ENCODE measurements at places on chromosomes 3 and 15.

DNA sequence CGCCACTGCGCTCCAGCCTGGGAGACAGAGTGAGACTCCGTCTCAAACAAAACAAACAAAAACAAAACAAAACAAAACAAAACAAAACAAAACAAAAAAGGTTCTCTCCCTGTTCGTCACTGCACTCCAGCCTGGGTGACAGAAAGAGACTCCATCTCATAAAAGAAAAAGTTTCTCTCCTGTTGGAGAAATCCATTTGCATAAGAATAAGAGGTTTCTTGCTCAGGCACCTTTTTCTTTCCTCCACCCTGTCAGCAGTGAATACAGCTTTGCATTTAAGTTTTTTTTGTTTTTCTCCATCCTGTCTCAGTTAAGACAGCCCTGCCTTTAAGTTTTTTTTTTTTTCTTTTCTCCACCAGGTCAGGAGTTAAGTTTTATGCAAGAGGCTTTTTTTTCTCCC lies 109.5 kb downstream of the DPH6 start:
- DNase-seq, result no peak

GRCh38 chr3:7506606-7507180 lies 645.8 kb downstream of the GRM7 start:
- DNase-seq, result no peak

- no peak for DNase-seq
Measured at GRCh38 chr3:100185847-100186246, 71.5 kb upstream of the FILIP1L start.

DNA sequence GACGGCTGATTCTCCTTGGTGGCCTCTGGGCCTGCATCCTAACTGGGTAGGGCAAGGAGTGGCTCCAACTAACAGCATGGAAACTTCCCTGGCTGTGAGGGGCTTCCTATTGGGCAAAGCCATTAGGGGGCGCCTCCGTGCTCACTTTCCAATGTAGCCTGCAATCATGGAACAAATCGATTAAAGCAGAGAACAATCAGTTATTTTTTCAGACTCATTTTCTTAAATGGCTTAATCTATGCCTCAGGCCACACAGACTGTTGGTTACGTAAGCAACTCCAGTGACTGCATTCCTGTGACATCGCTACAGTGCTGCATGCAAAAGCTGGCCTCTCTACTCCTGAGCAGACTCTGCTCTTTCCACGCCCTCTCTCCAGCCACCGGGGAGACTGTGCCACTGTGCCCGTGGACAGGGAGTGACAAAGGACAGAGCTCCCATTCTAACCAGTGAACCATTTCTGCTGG lies 278.9 kb downstream of the KLF13 start:
- DNase-seq, result no peak

GRCh38 chr3:76044601-76045600 lies 259.6 kb upstream of the ZNF717 start:
- DNase-seq, result peak; percentile 18

DNA sequence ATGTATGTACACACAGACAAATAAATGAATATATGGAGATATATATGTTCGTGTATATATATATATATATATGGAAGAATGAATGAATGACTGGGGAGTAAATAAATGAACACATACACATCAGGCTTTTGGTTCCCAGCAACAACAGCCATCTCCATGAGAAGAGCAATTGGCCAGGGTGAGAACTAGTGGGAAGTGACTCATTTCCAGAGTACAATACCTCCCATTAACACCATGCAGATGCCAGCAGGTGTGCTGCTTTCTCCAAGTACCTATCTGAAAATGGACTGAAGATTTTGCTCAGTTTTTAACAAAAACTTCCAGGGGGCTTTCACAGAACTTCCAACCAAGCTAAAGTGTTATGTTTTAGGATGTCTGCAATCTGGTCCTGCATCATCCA lies 179.8 kb upstream of the SLC2A2 start:
- no peak for DNase-seq

GRCh38 chr15:69751566-69751965 lies 298.9 kb downstream of the RPLP1 start:
- no peak for DNase-seq

DNA sequence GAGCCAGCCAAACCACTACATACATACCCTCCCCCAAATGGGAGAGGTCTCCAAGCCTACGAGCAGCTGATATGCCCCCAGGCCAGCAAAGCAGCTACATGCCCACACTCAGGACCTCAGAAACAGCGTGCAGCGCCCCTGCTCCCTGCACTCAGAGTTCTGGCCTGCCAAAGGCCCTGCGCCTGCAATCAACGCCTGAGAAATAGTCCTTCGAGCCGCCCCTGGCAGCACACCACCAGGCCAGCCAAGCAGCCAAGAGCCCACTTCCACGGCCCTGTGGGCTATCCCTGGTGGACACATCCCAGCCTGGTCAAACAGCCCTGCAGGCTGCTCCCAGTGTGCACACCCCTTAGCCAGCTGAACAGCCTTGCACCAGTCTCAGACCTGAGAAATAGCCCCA lies 139.1 kb downstream of the DMXL2 start:
- no peak for DNase-seq

GRCh38 chr3:74004386-74004785 lies 379.6 kb upstream of the PDZRN3 start:
- no peak for DNase-seq

DNA sequence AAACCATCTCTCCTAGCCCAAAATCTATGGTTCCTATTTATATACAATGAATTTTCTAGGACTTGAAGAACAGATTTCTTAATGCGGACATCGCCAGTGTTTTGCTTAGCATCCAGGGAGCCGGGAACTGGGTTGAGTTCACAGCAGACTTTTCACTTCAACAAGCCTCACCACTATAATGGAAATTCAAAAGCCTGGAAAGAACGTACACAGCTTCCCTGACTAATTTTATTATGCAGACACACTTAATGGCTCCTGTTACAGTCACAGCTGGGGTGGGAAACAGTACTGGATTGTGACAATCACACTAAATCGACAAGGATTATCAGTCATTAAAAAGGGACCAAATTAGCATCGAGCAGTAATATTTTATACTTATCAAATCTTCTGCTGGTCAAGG lies 129.2 kb upstream of the BNIP2 start:
- no peak for DNase-seq

- DNase-seq, result peak; percentile 53
Measured at GRCh38 chr3:11661827-11662226, 18.1 kb upstream of the VGLL4 start.

- DNase-seq, result no peak
Measured at GRCh38 chr3:42166662-42167300, 75.6 kb downstream of the TRAK1 start.

- DNase-seq, result no peak
Measured at GRCh38 chr15:56844892-56845291, 73.6 kb upstream of the TCF12 start.

GRCh38 chr3:119311081-119311925 lies 17.1 kb downstream of the ARHGAP31 start:
- no peak for DNase-seq

DNA sequence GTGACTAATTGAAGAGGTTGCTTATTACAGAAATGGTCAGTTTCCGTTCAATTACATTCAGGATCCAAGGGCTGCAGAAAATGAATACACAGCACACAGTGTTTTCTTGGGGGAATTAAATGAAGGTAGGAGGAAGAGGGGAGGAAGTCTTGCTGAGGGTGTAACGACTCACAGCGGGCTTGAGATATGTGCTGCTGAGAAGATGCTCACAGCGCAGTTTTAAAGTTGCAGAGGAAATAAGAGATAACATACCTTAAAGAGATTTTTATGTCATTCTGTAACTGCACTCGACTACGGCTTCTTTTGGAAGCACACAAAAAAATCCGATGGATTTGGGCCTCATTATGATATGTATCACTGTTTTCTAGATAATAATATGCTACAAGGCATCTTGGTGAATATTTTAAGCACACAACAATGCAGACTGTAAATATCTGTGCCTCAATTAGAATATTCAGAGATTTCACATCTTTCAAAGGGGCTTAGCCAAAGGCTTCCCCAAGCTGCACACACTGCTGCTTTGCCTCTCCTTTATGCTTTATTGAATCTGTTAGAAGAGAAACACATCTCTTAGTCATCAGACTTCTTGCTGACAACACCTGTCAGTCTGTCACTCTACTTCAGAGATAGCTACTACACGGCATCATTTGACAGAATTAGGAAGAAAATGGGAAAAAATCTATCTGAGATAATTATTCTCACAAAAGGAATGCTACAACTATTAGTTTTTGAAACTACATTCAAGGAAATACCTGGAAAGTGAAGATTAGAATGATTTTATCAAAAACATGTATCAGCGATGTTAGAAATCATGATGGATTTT lies 773.2 kb downstream of the OTOL1 start:
- DNase-seq, result no peak

- DNase-seq, result no peak
Measured at GRCh38 chr3:41462103-41462691, 262.9 kb downstream of the CTNNB1 start.

DNA sequence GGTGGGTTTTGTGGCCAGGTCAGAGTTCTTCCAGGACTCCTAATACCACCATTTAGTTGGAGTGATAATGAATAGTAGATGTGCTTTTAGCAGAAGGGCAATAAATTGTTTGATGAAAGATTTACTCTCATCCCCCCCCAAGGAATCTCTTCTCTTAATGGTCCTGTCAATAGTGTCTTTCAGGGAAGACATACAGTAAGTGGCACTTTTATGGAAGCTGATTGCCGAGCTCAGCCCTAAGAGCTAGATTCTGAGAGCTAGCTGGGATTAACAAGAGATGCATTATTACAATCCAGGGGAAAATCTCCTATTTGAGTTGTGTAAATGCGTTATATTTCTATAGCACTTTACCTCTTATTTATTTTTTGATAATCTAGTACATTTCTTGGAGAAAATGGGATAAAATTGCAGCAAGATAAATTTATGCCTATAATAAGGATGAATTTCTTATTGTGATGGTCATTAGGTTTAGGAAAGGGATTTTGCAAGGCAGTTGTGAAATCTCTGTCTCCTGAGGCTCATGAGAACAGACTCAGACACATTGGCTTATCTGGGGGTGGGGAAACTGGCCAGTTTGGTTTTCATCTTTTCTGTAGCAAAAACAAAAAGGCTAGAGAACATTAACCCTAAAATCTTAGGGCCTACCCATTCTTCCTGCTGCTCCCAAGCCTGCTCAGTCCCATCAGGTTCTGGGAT lies 41.6 kb upstream of the CLSTN2 start:
- no peak for DNase-seq

GRCh38 chr3:188164248-188164687 lies 10.3 kb downstream of the LPP start:
- DNase-seq, result no peak

DNA sequence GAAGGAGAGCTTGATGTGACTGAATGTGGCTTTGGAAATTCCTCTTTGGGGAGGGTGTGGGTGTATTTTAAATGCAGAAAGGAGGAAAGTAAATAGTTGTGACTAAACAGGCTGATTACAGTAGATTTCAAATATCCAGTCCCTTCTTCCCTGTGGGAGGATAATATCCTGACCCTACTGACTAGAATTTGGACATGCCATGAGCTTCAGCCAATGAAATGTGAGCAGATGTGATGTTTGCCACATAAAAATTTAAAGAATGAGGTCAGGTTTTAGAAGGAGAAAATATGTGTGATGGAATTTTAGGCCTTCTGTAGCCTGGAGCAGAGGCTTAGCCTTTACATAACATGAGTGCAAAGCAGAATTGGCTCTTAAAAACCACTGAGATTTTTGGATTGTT lies 1218.9 kb downstream of the ROBO2 start:
- no peak for DNase-seq

DNA sequence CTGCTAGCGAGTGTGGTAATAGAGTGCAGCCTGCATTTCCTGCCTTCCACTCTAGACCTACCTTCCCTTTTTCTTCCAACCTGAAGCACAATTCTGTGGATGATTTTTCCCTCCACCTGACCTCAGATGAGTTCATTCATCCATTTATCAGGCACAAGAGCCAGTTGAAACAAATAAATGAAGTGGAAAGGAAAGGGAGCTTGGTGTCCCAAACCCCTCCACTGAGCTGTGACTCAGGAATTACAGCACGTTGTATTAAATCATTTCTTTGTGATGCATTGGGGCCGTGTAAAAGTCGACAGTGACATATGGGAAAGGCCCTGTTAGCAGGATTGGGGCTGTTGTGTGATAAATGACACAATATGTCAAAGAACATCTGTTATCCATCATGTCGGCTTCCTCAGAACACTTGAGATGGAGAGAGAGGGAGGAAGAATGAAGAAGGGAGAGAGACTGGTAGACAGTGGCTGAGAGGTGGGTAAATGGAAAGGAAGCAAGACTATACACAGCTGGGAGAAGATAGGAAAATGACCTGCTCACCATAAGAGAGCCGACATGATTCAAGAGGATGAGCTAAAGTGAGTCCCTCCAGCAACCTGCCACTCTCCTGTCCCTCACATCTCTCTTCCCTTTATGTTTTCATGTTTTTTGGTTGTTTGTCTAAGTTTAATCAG lies 366.0 kb downstream of the AGBL1 start:
- no peak for DNase-seq

GRCh38 chr3:159672728-159673688 lies 315.6 kb upstream of the IL12A start:
- DNase-seq, result no peak

- no peak for DNase-seq
Measured at GRCh38 chr15:78481917-78482316, 25.5 kb upstream of the HYKK start.

DNA sequence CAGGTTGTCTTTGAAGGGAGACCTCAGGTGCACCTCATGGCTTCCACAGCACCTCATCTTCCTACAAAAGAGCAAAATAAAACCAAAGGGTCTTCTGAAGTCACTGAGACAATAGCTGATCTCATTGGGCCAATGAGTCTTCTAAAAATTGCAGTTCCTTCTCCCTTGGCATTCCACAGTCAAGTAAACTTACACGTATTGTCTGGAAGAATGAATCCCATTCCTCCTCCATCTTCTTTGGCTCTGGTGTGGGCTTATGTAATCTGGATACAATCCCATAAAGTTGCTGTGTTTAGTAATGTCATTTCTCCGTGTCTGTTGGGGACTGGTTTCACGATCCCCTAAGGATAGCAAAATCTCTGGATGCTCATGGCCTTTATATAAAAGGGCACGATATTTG lies 85.5 kb upstream of the CGNL1 start:
- no peak for DNase-seq

DNA sequence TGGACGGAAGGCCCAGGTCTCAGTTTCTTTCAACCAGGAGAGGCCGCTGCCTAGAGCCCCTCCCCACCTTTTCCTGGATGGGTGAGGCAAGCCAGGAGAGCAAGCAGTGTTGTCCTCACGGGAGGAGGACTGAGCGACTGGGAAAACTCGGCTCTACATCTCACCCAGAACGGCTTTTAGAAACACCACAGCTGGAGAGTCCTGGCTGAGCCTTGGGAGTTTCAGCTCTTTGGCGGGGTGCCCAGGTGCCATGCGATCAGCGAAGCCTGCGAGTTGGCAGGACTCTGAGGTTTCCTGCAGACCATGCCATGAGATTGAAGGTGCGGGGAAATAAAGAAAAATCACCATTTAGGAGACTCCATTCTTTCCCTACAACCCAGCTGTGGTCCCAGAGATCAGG lies 26.0 kb downstream of the PPCDC start:
- no peak for DNase-seq
